ENCODE measurements at places on chromosomes 2 and 18. TPM values are rescaled to one million over a fixed set of nuclear protein-coding genes. Genes with fewer than 3 reads are reported as not detected.

Gene TCF23
- not detected for total RNA-seq

Gene PSTPIP2
- 7.6 TPM for total RNA-seq

Gene ALPP
- total RNA-seq: not detected

Gene ANKRD53
- total RNA-seq: not detected

DNA sequence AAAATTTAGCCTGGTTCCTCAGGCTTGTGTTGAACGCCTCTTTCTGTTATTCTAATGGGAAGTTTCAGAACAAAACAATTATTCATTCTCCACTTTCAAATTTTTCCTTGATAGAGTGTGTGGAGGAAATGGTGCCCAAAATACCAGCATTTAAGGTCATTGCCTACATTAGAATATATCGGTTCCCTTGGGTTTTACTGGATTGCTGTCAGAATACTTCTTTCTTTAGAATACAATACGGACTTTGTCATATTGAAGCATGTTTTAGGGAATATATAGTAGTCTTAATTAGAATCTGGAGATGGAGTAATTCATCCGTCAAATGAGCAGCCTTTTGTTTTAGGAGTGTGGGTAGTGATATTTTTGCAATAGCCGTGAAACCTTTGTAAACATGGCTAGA is 13.3 kb downstream of the LIMS1 start:
- DNase-seq: no peak

DNA sequence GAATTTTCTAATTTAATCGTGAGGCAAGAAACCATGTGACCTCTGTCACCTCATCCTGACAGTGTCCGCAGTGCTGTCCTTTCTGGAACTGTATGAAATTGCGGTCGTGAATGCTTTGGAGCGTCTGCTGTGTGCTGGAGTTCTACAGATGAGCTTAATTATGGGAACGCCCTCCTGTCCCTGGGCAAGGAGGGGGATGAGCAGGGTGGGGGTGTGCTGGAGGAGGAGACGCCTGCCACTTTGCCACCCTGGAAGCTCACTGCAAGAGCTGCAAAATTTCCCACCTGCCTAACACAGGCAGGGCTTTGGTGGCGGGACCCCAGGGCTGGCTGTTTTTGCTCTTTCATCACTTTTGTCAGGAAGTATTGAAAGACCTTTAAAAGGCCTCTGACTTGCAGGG is 6.5 kb downstream of the LPIN1 start:
- no peak for DNase-seq

DNA sequence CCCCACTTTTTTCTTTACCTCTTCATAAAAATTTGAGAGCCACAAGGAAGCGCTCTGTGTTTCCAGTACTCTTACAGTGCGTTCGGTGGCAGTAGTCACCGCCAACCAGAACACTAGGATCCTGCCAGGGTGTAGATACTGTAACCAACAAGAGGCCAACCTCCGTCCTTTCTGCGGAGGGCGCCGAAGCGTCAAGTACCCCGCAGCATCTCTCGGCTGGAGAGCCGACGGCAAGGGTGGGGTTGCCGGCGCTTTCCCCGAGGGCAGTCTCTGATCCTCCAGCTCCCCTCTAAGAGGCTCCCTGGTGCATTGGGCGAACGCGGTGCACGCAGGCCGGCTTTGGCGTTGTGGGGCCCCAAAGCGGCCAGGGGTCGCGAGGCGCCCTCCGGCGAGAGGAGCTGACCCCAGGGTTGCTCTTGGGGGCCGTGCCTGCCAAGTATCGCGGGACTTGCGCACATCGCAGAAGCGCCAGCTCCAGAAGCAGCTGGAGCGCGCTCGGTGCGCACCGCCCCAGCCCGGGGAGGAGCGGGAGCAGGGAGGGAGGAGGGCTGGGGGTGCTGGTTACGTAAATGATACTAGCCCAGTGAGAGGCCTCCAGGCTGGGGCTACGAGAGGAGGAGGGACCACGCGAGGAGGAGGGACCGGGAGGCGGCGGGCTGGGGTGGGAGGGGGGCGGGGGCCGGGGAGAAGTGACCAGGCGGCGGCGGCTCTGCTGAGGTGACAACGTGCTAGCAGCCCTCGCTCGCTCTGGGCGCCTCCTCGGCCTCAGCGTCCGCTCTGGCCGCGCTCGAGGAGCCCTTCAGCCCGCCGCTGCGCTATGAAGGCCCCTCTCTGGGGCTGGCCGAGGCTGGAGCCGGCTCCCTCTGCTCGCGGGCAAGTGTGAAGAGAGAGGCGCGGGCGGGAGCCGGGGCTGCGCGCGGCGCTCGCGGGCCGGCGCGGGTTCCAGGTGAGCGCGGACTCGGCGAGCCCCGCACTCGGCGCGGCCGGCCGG is at the start of gene GALNT13:
TSS of gene GALNT13 (plus strand) at position 692 of the 991 bp plus-strand sequence.
- peak; percentile 54 for DNase-seq

DNA sequence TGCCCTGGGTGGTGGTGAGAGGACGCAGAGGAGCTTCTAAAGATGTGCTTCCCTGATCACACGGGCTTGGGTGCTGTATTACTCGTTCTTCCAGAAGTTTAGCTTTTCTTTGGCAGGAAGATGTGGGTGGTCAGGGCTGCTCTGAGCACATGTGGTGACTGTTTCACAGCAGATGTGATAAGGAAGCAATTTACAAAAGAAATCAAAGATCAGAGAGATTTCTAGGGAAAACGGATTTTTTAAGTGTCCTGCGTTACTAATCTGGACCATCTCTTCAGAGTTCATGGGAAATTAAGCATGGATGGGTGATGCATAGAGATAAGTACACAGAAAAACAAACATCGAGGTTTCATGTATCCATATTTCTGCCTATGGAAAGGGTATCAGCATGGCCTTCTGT is 99.4 kb downstream of the WDSUB1 start:
- DNase-seq: no peak

DNA sequence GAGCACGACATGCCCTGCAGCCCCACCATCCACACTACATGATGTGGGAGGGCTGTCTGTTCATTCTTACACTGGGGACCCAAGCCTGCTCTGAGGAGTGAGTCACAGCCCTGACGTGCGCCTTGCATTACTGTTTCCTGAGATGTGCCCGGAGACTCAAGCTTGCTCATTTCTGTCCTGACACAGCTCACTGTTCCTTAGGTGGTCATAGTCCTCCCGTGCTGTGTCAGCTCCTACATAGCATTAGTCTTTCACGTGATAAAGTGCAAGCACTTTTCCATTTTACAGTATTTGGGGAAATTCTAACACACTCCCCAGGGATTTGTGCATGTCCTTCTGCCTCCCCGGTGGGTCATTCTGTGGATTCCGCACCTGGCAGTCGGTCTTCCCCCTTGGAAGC is 46.2 kb upstream of the TRIM43B start:
- DNase-seq: no peak

DNA sequence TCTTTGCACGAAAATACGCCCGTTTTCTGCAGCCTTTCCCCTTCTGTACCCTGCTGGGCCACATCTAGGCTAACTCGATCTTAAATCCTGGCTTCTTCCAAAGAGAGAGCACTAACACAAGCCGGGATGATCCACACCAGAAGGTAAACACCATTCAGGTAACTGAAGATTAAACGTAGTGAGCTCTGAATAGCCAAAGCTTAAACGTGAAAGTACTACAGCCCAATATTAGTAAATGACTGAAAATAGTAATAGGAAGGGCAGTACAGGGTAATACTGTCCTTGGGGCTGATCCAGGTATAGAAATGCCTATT is 422 bp upstream of the MRPL53 start:
- DNase-seq: no peak

DNA sequence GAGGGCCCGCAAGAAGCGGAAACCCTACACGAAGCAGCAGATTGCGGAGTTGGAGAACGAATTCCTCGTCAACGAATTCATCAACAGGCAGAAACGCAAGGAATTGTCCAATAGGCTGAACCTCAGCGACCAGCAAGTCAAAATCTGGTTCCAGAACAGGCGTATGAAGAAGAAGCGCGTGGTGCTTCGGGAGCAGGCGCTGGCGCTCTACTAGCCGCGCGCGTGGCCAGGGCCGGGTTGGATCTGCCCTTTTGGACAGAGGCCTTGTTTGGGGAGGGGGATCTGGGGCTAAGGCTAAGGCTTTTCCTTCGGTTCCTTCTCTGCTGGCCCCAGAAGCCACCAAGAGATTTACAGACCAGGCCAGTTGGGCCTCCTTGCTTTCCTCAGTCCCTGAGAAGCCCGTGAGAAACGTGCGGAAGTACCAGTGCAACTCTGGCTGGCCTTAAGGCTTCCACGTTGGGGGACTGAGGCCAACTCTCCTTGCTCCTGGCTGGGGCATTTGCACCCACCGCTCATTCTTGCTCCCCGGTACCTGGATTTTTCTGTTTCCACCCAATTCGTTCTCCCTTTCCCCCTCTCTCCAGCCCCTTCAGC is 1.0 kb downstream of the HOXD12 start:
- no peak for DNase-seq

DNA sequence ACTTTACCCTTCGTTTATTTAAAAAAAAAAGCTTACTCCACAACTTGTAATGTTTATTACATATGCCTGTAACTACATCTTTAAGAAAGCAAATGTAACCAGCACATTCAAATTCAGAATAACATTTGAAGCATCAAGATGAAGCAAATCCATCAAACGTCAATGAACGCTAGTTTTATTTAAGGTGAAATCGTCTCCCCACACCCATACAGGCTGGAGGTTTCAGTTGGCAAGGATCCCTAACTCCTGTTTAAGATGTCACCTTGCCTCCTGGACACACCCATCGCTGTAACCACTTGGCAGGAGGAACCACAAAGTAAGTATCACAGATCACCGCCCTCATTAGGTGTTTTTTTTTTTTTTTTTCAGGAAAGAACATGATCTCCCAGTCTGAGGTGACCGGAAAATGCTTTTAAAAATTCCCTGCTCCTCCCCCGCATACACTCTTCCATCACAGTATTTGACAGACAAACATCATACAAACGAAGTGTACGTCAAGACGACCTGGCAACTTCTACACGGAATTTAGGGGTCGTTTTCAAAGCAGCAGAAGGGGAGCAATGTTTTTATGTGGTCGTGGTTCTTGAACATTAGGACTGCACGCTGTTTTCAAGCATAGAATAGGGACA is 19.7 kb upstream of the STPG4 start:
- DNase-seq: peak; percentile 45

DNA sequence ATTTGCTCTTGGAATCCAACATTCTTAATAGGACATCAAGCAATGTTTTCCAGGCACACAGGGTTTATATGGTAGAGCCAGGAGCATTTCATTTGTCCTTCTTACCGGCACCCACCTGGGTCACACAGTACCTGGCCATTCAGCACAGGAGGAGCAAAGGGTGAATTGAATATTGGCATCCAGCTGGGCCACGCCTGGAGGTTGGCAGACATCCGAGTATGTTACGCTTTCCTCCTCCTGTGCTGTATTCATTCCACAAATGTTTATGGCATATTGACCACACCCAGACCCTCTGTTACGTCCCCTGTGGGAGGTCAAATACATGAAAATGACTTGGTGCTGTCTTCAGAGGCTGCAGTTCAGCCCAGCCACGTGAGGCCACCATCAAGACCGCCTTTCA is 206.2 kb downstream of the RTP5 start:
- peak; percentile 71 for DNase-seq

DNA sequence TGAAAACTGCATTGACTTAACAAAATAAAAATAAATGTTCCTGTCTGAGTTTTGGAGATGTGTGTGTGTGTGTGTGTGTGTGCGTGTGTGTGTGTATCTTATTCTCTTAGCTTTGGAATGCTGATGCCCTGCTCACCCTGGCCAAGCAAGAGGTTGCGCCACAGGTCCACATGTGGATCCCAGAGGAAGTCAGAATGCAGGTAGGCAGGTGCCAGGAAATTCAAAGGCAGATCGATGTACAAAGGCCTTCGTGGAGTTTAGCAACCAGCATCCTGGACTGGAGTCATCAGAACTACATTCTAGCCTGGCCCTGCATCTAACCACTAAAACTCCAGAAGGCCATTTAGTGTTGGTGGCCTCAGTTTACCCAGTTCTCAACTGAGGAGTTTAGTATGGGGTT is 12.4 kb downstream of the G6PC2 start:
- DNase-seq: no peak

DNA sequence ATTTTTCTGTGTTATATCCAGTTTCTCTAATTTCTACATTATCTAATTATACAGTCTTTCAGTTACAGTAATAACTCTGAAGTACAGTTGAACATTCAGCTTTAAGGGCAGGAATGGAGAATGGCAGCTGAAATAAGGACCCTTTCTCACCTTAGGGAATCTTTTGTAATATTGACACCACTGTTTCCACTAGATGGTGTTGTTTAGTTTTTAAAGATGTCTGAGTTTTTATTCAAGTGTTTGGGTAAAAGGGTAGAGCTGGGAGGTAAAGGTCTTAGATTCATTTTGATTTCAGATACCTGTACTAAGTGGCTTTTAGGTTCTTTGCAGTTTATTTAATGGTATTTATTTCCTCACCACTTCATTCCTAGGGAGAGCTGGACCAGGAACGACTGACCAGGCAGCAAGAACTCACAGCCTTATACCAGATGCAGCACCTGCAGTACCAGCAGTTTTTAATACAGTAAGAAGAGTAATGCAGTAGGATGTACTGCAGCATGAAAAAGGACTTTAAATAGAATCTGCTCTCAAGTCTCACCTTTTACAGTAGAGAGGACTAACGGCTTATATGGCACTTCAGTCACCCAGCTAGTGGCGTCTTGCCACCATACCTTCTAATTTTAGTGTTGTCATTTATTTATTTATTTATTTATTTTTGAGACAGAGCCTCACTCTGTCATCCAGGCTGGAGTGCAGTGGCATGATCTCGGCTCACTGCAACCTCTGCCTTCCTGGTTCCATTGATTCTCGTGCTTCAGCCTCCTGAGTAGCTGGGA is 33.2 kb upstream of the KCNJ13 start:
- DNase-seq: no peak

GRCh38 chr2:110743600-110743999 is 11.2 kb downstream of the ACOXL start:
- no peak for DNase-seq

DNA sequence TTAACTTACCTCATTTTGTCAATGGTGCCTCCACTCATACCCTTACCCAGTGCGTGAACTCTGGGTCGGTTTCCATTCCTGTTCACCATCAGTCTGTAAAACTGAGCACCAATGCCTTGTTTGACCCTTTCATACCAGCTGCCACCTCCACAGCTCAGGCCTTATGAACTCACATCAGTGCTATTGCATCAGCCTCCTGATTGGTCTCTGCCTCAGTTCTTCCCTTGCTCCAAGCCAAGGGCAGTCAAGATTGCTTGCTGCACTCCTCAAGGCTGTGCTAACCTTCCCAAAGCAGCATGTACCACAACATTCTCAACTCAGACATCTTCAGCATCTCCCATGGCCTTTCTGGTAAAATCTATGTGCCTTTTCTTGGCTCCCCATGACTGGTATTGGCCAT is 9.3 kb downstream of the CD28 start:
- no peak for DNase-seq

- DNase-seq: no peak
Measured at GRCh38 chr18:28095041-28095440, 81.9 kb downstream of the CDH2 start.

DNA sequence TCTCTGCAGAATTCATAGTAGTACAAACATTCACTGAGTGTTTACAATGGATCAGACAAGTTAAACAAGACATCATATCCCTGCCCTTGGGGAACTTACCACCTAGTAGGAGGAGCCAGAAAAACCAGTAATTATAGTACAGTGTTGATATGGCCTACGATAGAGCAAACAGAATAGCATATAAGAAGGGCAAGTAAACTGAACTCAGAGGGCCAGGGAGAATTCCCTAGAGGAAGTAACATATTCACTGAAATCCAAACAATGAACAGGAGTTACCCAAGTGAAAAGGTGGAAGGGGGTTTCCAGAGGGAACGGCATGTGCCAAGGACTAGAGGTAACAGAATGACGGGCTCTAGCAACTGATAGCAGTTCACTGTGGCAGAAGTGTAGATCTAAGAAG is 34.1 kb downstream of the NHEJ1 start:
- no peak for DNase-seq
